ENCODE measurements at places on chromosomes 4 and X.
A peak's percentile ranks its signal among the peaks of the same experiment; 100 is the strongest.

- DNase-seq: no peak
Observed at GRCh38 chr4:14743601-14744000, 258.7 kb upstream of the CPEB2 start.

DNA sequence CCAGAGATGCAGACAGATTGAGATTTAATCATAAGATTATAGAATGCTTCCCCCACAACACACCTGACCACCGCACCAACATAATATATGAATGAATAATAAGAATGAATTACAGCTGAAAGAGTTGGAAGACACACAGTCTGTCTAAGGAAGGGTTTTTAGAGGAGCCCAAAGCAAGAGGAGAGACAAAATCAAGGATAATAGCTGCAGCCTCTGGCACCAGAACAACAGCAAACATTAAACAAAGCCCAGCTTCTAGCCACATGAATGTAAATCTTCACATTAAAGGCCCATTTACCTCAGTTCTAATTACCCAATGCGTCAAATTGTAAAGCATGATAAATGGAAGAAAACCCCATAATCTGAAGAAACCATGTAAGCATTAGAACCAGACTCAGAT is 133.9 kb downstream of the SPCS3 start:
- no peak for DNase-seq

DNA sequence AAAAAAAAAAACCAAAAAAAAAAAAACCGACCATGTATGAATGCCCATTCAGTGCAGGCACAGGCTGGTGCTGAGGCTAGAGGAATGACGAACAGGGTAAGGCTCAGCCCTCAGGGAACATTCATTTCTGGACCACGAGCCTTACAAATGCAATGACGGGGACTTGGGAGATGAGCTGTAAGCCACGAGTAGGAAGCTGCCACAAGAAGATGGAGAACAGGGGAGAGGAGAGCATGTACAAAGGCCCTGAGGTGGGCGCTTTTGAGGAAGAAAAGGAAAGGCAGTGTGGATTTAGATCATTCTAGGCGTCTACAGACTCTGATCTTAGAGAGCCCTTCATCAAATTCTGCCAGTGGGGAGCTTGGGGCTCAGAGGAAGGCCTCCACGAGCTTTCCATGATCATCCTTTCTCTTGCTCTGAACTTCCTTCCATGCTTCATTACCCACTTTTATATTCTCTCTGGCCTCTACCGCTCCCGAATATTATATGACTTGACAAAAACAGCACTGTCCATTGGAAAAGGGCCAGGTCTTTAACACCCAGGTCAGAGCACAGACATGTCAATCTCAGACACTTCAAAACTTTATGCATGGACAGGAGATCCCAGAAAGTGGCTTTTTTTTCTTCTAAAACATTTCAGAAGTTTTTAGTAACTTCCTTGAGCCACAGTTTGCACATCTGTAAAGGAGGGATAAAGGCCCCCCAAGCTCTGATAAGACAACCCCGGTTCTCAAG is 3.3 kb upstream of the ZNF518B start:
- no peak for DNase-seq

- DNase-seq: no peak
Observed at GRCh38 chr4:144562019-144562705, 83.8 kb upstream of the HHIP start.

GRCh38 chrX:27583976-27584375 is 6.2 kb upstream of the DCAF8L2 start:
- DNase-seq: no peak

DNA sequence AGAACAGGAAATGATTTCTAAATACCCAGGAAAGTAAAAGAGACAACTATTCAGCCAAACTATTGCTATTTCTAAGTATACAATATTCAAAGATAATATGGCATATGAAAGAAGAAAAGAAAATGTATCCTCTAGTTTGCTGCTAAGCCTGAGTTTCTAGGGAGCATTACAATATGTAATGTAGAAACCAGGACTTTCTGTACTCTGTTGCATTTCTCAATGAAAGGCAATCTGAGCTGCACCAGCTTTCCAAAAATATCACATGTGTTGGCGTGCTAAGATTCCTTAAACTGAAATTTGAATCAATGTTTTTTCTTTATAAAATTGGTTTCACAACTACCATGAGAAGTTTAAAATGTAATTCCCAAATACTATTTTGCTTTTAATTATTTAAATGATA is 129.6 kb downstream of the ANK2 start:
- no peak for DNase-seq

DNA sequence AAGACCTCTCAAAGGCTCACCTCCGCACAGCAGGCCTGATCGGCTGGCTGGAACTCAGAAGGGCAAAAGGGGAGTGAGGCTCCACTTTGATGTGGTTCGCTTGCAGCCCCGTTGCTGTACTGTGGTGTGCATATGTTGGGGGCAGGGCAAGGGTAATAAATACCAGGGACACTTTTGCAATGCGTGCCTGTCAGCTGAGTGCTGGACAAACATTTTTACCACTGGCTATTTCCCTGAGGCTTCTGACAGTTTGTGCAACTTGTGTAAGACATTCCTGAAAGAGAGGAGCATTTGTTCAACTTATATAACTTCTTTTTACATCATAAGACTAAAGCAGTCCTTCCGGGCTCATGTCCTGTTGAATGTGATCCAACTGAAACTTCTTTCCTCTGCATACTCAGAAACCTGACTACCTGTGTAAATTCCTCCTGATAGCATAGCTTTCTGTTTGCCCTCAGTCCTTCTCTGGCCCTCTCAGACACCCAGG is 82.3 kb downstream of the SPRY1 start:
- DNase-seq: no peak

- DNase-seq: peak; percentile 71
Observed at GRCh38 chrX:118346258-118347094, 570 bp downstream of the WDR44 start.

DNA sequence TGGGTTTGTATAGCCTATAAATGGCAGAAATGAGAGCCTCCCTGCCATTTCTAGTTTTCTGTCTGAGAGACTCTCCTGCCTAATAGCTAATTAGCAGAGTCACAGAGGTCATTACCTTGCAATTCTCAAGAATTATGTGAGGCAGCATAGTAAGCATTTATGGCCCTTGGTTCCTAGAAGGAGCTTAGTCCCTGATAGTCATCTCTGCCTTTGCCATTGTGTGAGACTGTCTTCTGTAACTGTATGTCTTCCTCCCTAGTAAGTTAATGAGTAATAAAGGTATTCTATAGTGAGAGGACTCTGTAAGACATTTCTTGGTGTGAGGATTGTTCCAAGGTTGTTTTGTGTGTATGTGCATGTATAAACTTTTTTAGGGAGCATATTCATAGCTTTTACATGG is 108.7 kb downstream of the AR start:
- no peak for DNase-seq

DNA sequence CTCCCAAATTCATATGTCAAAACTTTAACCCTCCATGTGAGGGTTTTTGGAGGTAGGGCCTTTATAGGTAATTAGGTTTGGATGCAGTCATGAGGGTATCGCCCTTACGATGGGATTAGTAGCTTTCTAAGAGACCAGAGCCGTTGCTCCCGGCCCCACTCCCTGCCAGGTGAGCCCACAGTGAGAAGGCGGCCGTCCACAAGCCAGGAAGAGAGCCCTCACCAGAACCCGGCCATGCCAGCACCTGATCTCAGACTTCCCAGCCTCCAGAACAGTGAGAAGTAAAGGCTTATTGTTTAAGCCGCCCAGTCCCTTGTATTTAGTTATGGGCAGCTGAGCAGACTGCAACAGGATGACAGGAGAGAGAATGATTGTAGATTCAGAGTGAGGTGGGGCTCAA is 40.8 kb downstream of the DCTD start:
- DNase-seq: no peak

GRCh38 chrX:13367950-13368349 is 48.1 kb upstream of the ATXN3L start:
- no peak for DNase-seq

GRCh38 chrX:13219991-13220764 is 99.7 kb downstream of the ATXN3L start:
- no peak for DNase-seq

- DNase-seq: no peak
Observed at GRCh38 chr4:121094297-121094966, 22.1 kb upstream of the NDNF start.

DNA sequence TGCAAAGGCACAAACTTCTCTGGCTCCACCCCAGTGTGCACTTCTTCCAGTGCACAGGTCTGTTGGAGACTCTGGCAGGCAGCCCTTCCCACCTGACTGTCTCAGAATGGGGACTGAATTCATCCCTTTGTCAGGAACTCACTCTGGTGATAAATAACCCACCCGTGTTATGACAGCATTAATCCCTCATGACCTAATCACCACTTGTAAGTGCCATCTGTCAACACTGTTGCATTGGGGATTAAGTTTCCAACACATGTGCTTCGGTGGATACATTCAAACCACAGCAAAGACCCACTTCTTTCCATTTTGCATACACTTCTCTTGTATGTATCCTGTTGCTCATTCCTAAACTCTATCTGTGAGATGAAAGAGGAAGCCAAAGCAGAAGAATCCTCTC is 1002.9 kb upstream of the IGFBP7 start:
- peak; percentile 93 for DNase-seq

GRCh38 chr4:118790544-118790943 is 45.4 kb downstream of the SEC24D start:
- DNase-seq: no peak

- no peak for DNase-seq
Observed at GRCh38 chr4:76388160-76388908, 32.6 kb downstream of the CCDC158 start.

DNA sequence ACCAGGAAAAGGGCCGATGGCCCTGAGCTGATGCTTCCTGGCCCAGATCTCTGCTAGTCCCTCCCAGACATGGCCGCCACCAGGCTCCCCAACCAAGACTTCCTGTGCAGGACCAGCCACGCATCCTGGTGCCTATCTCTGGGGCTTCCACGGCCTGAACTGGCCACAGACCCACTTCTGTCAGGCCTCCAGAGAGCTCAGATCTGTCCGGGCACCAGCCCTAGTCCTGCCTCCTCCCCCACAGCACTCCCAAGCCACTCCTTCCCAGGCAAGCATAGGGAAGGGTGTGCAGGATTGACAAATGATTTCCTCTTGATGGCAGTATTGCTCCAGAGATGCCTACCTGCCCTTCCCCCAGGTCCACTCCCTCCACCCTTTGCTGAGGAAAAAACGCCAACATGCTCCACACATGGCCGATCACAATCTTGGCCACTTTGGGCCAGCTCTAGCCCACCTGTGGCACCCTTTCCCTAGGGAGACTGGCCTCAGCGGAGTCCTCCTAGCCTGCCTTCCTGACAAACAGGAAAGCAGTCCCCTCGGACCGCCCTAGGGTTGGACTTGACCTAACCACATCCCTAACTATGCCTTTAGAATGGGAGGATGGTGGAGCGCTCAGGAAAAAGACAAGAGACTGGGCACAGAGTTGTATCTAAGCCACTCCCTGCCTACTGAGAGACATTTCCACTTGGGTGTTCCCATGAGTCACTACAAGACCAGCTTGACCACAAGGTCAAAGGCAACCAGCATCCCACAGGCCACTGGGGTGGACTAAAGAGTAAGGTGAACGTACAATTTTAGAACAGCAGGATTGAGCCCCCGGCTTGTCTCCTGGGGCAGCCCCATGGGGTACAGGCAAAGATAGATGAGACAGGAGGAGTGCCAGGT is 277.5 kb upstream of the AGTR2 start:
- peak; percentile 92 for DNase-seq

DNA sequence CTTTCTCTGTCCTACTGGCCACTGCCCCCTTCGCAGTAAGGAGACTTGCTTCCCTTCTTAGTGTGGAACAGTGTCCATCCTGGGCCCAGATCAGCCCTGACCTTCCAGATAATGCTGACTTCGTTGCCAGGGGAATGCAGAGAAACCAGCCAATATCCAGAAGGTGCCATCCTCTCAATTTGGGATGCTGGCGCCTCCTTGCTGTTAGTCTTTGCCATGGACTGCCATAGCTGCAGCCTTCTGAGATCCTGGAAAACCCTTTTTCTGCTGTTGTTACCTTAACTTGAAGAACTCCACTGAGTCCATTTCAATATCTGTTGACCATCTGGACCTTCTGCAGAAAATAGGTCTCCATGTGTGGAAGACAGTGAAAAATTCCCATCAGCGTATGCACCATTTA is 21.8 kb downstream of the RAI2 start:
- no peak for DNase-seq
